ENCODE measurements at places on chromosomes 13 and 19.

- DNase-seq: no peak
Observed at GRCh38 chr19:5627395-5627904, 4.6 kb downstream of the SAFB start.

GRCh38 chr13:72290962-72291681 lies 424.1 kb upstream of the DACH1 start:
- DNase-seq: no peak

DNA sequence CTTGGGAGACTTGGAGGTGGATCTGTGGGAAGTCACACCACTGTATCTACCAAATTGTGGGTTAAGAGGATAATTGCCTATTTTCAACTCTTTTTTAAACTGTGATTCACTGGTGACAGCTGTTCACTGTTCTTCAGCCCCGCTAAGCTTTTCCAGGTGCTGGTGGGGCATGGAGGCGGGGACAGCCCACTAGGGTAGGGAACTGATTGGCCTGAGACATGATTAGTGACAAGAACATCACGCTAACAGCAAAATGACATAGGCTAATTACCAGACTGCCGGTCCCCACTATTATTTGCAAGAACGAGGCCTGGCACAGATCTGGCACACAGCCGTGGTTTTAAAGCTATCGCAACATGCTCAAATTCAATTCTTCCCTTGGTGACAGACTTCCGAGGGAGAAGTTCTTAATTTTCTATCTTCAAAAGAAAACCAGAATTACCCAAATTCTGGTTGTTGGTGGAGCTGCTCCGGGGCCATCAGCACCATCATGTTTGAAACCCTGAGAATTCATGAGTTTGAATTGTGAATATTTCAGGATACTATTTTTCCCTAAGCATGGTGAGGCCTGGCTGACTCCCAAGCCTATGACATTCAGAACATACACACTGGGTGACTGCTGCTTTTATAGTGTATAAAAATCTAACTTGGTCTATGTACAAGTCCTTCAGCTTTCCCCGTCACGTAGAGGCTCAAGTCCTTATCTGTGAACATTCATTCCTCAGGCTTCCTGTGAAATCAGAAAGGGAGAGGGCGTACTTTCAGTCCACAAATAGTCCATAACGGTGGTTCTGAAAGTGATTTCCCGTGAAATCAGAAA lies 17.9 kb downstream of the DOCK9 start:
- DNase-seq: no peak

- no peak for DNase-seq
Observed at GRCh38 chr19:13615890-13616289, 109.6 kb upstream of the CACNA1A start.

GRCh38 chr13:23592596-23592995 lies 22.4 kb downstream of the TNFRSF19 start:
- no peak for DNase-seq

DNA sequence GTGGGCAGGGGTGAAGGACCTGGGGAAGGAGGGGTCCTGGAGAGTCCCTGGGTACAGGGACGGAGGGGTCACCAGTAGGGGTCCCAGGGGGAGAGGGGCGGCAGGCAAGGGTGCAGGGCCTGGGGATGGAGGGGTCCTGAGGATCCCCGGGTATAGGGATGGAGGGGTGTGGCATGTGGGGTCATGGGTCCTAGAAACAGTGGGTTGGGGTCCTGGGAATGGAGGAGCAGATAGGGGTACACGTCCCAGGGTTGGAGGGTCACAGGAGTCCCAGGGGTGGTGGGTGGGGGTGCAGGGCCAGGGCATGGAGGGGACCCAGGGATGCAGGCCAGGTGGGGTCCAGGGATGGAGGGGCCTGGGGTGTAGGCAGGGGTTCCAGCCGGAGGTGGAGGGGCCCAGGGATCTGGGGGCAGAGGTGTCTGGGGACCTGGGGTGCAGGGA lies 1.4 kb downstream of the BTBD2 start:
- DNase-seq: no peak

GRCh38 chr13:103638706-103639105 lies 572.5 kb upstream of the SLC10A2 start:
- DNase-seq: no peak

DNA sequence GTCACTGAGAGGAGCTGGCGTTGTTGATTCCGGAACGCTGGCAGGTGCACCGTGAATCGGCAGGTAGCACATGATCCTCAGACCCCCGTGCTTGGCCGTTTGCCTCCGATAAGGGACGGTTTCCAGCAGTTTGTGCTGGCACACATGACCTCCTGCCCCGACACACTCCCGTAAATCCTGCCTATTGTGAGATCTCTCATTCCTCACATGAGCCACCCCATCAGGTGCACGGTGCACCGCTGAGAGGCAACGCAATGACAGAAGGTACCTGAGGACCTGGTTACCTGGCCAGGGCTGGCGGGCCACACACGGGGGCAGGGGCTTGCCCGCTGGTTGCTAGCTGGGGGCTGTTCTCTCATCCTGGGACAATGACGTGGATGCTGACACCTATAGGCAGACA lies 2.1 kb upstream of the ADPRHL1 start:
- DNase-seq: no peak

GRCh38 chr19:18464646-18465045 lies 26.7 kb upstream of the ISYNA1 start:
- DNase-seq: no peak

- DNase-seq: no peak
Observed at GRCh38 chr13:48160606-48161278, 65.8 kb upstream of the MED4 start.

DNA sequence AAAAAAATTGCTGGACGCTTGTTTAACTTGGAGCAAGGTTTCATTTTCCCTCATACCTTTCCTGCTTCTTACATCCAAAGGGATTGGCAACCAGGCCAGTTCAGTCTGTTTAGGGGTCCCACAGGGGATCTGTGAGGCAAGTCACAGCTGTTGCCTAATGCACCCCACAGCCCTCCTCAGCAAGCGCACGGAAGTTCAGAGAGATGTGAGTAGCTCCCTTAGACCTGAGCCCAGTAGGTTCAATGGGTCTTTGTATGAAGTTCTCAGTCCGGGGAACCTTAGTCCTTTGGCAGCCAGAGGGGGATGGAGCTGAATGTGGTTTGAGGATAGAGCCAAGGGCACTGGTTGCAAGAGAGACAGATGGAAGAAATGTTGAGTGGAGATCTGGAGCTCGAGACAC lies 13.0 kb downstream of the SAMD4B start:
- DNase-seq: no peak

GRCh38 chr19:30226464-30227011 lies 145.6 kb upstream of the ZNF536 start:
- no peak for DNase-seq

DNA sequence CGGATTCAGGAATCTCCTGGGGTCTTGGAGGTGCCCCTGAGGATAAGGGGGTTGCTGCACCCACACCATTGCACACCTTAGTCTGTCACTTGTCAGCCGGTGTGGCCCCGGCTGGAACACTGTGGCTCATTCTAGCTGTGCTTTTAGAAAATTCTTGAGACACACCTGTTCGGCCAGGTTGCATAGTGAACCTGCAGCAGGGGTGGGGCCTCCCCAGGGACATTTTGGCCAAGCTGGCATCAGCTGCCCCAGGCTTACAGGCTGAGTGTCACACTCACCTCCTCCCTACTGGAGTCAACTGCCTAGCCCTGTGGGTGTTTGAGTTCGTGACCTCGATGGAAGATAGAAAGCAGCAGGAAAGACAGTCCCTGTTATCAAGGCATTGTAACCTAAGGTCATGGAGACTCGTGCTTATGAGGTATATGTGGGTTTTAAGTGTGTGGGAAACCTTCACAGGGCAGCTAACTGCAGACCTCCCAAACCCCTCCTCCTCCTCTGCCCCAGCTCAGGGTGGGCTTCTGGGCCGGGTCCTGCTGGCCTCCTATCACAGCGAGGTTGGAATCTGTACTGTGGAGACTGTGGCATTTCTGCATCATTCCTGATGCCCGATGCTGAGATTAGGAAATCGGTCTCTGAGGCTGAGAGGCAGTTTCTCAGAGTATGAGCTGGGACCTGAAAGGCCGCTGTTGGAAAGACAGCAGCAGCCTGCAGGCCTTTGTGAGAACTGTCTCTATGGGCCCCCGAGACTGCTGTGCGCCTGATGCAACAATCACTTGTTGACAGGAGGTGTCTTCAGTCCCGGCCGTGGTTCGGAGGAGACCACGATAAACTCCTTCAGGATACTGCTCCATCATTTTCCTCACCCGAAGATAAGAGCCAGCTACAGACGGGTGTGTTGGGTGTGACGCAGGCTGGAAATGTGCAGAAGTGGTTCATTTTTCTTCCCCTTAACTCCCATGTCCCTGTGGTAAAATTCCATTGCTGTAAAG lies 72.2 kb downstream of the ATP11A start:
- no peak for DNase-seq

GRCh38 chr19:14478113-14478545 lies 3.0 kb upstream of the PTGER1 start:
- DNase-seq: no peak

GRCh38 chr19:1483131-1483978 lies 4.3 kb upstream of the C19orf25 start:
- DNase-seq: no peak

- peak; percentile 18 for DNase-seq
Observed at GRCh38 chr13:100235311-100235901, 146.5 kb downstream of the PCCA start.

- no peak for DNase-seq
Observed at GRCh38 chr13:75915066-75915465, 278.9 kb downstream of the LMO7 start.

DNA sequence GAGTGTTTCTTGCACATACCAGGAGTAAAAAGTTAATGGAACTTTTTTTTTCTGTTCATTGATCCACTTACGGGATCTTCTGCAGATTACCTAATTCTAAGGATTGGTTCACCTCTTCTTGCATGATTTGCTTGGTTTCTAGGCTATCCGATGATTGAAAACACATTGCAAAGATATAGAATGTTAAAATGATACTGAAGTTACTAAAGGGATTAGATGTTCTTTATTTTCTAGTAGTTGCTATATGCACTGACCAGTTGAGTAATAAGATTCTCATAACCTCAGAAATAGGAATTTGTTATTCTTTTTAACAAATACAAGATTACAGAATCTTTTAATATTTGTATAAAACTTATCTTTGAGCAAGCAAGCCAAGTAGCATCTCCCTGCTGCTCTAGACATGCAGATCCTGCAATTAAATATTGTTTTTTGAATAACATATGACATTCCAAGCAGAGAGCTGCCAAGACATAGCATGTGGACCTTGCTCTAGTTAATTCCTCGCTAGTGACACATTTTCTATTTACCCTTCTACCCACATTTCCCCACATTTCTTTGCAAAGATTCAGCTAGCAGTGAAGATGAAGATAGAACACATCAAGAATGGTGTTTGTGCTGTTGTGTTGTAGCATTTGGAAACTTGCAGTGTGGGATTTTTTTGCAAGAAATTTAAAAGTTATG lies 51.7 kb upstream of the RNF113B start:
- no peak for DNase-seq

DNA sequence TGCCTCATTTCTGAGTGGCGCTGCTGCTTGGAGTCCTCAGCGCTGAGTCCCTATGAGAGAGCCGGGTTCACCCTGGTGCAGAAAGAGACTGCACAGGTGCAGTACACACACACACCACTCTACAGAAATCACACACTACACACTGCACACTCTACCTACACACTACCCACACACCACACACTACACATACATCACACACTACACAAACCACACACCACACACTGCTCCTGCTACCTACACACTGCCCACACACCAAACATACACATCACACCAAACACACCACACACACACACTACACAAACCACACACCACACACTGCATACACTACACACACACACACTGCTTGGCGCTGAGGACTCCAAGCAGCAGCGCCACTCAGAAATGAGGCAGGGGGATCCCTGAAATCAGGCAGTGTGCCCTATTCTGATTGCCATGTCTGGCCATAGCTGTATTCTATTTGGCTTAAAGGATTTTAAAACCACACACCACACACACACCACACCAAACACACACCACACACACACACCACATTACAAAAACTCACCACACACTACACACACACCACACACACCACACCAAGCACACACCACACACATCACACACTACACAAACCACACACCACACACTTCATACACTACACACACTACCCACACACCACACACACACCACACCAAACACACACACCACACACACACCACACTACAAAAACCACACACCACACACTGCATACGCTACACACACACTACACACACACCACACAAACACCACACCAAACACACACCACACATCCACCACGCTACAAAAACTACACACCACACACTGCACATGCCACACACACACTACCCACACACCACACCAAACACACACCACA lies 4.9 kb downstream of the MAG start:
- no peak for DNase-seq

- DNase-seq: peak; percentile 19
Observed at GRCh38 chr19:43784981-43785808, 4.4 kb upstream of the KCNN4 start.

- no peak for DNase-seq
Observed at GRCh38 chr19:13095934-13096927, 6.4 kb downstream of the LYL1 start.

DNA sequence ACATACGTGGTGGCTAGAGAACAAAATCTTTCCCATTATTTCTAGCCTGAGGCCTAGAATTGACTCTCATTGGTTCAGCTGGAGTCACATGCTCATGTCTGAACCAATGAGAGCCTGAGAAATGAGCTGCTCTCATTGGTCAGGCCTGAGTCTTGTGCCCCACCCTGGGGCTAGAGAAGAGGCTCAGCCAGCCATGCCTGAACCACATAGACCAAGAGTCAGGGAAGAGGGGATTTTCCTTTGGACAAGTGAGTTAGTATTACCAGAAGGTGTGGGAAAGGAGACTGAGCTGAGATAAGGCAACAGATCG lies 6.9 kb downstream of the FXYD5 start:
- DNase-seq: no peak

- DNase-seq: no peak
Observed at GRCh38 chr13:34414616-34415015, 527.5 kb upstream of the NBEA start.

DNA sequence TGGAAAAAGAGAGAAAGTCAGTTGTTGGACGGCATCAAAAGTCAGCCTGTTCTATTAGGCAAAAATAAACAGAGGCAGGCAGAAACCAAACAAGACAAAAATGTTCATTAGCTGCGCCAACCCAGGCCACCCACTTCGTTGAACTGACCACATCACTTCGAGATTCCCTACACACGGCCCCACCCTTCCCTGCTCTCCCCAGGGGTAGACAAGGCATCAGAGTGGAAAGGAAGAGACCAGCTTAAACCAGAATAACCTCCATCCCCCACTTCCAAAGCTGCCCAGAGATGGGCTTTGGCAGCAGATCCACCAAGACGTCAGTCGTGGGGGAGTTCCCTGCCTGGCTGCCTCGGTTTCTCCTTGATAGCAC lies 204.6 kb upstream of the TSHZ3 start:
- DNase-seq: no peak

GRCh38 chr13:112069845-112070251 lies 2.9 kb downstream of the SOX1 start:
- no peak for DNase-seq
